ENCODE measurements at places on chromosomes 5 and 9.

DNA sequence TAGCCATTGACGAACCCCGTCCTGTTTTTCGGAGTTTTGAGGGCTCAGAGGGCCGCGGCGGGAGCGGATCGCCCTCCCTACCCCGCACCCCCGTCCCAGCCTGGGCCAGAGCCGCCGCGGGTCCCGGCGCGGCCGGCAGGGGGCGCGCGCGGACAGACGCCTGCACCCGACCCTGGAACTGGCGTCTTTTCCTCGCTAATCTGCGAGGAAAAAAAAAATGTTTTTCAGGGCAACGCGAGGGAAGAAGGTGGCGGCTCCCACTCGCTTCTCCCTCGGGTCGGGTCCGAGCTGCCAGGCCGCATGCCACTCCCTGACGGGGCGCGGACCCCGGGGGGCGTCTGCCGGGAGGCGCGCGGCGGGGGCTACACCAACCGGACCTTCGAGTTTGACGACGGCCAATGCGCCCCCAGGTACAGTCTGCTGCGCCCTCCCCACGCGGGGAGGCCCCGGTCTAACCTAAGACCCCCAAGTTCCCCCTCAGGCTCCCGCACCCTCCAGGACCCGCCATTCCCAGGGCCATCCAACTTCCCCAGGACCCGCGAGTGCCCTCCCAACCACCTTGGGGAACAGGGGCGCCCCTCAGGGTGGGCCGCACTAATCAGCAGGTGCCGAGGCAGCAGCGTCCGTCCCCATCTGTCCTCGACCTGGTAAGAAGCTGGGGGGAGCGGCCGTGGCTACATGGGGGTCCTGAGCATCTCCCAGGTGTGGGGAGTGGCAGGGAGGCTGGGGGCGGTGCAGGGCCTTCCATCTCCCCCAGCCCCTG is at the start of gene KCNT1:
TSS of gene KCNT1 (plus strand) at position 227 of the 763 bp plus-strand sequence. CDS start at position 301, 74 bp downstream.
- DNase-seq = peak; percentile 51

- no peak for DNase-seq
These were observed 83.8 kb upstream of the STC2 start for GRCh38 chr5:173411791-173412555.

DNA sequence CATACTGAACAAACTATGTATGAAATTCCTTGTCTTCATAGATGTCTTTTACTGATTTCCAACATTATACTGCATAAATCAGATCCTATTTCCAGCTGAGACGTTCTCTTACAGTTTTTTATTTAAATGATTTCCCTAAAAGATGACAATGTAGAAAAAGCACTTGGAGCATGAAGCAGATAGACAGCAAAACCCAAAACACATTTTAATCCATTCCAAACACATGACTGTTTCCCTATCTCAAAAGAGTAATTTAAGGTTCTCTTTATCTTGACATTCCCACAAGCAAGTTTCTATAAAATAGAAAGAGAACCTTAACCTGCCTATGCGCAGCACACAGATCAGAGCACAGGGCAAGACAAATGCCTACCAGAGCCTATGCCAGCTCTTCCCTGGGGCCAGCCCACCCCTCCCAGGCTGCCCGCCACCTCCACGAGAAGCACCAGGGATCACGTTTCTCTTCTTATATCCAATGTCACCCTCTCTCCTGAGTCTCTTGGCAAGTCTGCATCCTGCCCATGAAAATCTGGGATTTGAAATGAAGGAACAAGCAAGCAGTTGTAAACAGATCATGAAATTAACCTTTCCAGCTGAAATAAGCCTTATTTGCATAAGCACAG is 52.4 kb downstream of the RETREG1 start:
- no peak for DNase-seq

DNA sequence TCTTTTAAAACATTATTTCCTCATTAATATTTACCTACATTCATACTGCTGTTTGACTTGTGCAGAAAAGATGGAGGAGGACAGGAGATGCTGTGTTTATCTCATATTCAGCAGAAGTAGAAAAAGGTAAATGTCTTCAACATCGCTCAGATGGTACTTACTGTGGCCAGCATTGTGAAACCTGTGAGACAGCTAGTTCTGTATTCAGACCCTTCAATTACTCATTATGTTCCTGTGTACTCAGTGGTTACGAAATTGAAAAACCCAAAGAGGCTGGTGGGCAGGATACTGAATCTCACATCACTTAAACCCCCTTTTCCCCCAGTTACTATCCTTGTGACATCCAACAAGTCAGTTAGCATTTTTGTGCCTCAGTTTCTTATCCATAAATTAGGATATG is 216.0 kb downstream of the KDM4C start:
- peak; percentile 81 for DNase-seq

DNA sequence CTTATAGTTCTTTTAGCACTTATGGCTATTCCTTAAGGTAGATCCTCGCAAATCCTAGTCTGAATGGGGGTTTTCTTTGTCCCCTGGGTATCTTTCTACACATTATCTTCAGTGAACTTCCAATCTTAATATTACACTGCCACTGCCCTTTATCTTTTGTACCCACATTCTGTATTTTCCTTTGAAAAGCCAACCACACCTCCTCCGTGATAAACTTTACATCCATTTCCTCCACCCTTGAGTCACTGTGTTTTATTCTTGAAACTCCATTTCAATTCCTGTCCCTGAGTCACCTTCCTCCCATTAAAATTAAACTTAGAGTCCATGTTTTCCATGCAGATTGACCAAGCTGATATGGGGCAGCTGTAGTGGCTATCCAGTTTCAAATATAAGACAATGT is 43.2 kb upstream of the RICTOR start:
- no peak for DNase-seq

- DNase-seq = no peak
These were observed 6.0 kb downstream of the BRD3 start for GRCh38 chr9:134061688-134062371.

GRCh38 chr9:136122425-136123383 is 4.0 kb upstream of the TMEM250 start:
- peak; percentile 76 for DNase-seq

DNA sequence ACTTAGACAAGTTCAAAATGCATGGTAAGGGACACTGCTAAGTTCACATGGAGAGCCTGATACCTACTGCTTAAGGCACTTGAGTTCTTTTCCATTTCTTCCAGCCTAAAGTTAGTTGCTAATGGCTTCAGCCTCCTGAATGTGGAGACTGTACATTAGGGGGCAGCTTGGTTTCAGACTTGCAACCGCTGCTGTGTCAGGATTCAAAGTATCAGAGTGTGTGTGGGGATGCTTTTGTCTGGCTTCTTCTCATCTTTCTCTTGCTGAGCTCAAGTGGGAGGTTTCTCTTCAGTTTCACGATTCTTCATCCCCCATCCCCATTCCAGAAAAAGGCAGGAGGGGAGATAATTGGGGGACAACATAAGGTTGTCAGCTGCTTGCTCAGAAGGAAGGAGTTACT is 49.4 kb downstream of the ATP10B start:
- DNase-seq = peak; percentile 15

DNA sequence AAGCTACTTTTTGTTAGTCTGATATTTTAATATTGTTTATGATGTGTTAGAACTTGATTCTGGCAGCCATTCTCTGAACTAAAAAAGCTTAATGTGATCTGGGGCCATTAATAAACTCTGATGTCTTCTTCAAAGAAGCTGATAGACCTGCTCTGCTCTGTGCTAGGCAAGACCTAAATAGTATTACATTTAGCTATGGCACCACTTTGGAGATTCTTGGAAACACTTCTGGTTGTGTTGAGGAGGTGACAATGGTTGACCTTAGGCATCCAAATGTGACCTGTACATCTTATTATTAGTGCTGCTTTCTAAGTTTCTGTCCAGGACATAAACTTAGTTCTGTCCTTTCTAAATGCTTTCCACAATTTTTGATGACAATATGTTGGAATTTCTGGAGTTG is 21.7 kb upstream of the SCGB3A2 start:
- no peak for DNase-seq

- no peak for DNase-seq
These were observed 339.0 kb upstream of the KIF2A start for GRCh38 chr5:61966997-61967396.

- DNase-seq = peak; percentile 20
These were observed 68.9 kb upstream of the EQTN start for GRCh38 chr9:27365707-27366376.

GRCh38 chr5:2725980-2726765 is 25.3 kb downstream of the IRX2 start:
- no peak for DNase-seq
